Activated CD8-positive, alpha-beta T cell treated with anti-CD3 and anti-CD28 coated beads, Interleukin-2, amount 10 ng/mL, durations not matched to agents 7 days and 5 days (primary cell): ENCODE measurements at places on chromosomes 2 and 18. TPM values are rescaled to one million over a fixed set of nuclear protein-coding genes. Genes with fewer than 3 reads are reported as not detected.
A peak's percentile ranks its signal among the peaks of the same experiment; 100 is the strongest.

GRCh38 chr18:32258148-32258547 is 68.3 kb downstream of the MEP1B start:
- no peaks in the 10 kb centered on the region for H3K36me3 ChIP-seq
- DNase-seq, result no peak
- no peak overlapping the region for H3K27ac ChIP-seq
- no peak overlapping the region for H3K4me3 ChIP-seq
- H3K4me1 ChIP-seq, result no peaks in the 10 kb centered on the region
- peaks cover 11% of the 10 kb centered on the region for H3K27me3 ChIP-seq

Gene G6PC2
- not detected for total RNA-seq

Gene PSMA8
- total RNA-seq, result 1.2 TPM

DNA sequence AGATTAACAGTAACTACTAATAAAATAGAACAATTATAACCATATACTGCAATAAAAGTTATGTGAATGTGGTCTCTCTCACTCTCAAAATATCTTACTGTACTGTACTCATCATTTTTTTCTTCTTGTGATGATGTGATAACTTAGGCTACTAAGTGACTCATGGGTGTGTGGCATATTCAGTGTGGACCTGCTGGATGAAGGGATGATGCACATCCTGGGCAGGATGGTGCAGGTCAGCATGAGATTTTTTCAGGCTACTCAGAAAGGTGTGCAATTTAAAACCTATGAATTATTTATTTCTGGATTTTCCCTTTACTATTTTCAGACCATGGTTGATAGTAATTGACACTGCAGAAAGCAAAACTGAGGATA is 90.7 kb downstream of the NCKAP5 start:
- no peak overlapping the region for H3K27ac ChIP-seq
- H3K27me3 ChIP-seq, result no peaks in the 10 kb centered on the region
- H3K36me3 ChIP-seq, result no peaks in the 10 kb centered on the region
- H3K4me1 ChIP-seq, result no peaks in the 10 kb centered on the region

DNA sequence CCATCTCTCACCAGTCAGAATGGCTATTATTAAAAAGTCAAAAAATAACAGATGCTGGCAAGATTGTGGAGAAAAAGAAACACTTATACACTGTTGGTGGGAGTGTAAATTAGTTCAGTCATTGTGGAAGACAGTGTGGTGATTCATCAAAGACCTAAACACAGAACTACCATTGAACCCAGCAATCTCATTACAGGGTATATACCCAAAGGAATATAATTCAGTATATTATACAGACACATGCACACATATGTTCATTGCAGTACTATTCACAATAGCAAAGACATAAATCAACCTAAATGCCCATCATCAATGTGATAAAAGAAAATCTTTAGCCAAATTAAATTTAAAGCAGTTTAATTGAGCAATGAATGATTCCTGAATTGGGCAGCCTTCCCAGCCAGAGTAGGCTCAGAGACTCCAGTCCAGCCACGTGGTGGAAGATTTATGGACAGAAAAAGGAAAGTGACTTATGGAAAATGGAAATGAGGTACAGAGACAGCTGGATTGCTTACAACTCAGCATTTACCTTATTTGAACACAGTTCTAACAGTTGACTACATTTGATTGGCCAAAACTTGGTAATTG is 377.1 kb upstream of the SLC39A10 start:
- no peaks in the 10 kb centered on the region for H3K36me3 ChIP-seq
- H3K4me3 ChIP-seq, result no peak overlapping the region
- no peaks in the 10 kb centered on the region for H3K4me1 ChIP-seq

- no peak overlapping the region for H3K27ac ChIP-seq
- no peaks in the 10 kb centered on the region for H3K36me3 ChIP-seq
- no peak overlapping the region for H3K4me3 ChIP-seq
- no peaks in the 10 kb centered on the region for H3K4me1 ChIP-seq
Measured at GRCh38 chr2:165467921-165468320, 1.6 kb upstream of the CSRNP3 start.

DNA sequence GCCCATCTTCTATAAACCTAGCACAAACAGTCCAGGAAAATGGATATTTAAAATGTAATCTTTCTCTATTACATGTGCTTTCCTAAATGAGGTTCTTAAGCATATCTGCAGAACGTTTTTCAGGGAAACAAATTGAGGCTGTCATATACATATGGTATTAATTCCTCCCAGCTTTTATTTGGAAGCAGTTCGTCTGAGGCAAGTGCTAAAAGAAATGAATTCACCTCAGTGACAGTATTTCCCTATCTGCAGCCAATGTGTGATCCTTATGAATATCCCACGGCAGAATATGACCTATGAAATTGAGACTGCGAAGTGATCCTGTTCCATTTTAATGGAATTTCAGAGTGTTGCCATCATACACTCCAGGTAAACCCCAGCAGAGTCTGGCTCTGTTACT is 7.1 kb downstream of the MYOM1 start:
- DNase-seq, result no peak
- H3K27me3 ChIP-seq, result no peaks in the 10 kb centered on the region
- H3K27ac ChIP-seq, result no peak overlapping the region
- H3K4me1 ChIP-seq, result peaks cover 21% of the 10 kb centered on the region

DNA sequence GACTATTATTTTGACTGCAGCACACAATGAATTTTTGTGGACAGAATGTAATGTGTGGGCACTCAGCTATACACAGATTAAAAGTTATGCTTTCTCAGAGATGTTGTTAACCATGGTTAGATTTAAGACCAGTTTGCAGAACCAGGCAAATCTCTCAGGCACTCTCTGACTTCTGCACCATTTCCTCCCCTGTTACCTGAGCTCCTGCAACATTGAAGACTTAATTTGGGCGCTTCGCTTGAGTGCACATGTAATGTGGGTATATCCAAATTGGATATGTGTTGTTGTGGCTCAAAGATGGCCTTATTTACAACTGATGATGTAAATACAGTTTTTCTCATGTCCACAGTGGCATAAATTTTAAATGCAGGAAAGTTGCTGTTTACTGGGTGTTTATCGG is 469.4 kb downstream of the PTPRM start:
- no peaks in the 10 kb centered on the region for H3K4me1 ChIP-seq
- no peaks in the 10 kb centered on the region for H3K36me3 ChIP-seq
- H3K27ac ChIP-seq, result no peak overlapping the region
- DNase-seq, result no peak

DNA sequence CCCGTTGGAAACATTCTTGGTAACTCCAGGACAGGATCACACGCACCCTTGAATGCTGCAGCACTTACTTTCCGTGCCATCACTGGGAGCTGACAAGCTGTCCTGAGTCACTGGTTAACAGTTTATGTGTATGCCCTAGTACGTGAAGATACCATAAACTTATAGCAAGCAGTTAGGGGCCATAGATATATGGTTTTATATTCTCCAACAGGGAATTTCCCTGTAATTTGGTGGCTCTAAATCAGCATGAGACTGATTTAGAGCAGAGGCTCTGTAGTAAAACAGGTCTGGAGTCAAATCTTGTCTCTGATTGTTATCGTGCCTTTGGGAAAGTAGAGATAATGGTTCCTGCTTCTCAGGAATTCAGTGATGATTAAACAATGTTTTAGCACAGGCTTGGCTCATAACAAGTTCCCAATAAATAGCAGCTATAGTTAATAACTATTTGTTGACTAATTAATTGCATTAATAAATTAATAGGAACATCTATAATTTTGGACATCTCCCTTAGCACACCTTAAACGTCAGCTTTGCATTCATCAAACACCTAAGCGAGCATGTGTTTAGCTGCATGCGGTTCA is 215.2 kb downstream of the VAPA start:
- H3K4me1 ChIP-seq, result peaks cover 3% of the 10 kb centered on the region
- H3K27ac ChIP-seq, result no peak overlapping the region
- peaks cover 30% of the 10 kb centered on the region for H3K27me3 ChIP-seq
- no peak overlapping the region for H3K4me3 ChIP-seq

DNA sequence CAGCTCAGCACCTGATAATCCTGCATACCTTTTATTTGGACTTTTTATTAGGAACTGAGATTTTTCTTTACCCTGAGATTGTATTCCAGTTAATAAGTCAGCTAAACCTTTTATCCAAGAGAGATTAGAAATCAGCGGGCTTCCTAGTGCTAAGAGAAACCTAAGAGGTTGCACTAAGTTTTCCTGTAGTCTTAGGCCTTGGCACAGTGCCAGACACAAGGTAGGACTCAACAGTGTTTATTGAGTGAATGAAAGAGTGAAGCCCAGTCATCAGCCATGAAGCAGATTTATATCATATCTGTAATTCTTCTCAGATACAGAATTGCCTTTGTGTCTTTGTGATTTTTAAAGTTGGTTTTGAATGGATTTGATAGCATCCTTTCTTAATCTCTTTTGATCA is 13.6 kb downstream of the OTX1 start:
- no peak overlapping the region for H3K4me3 ChIP-seq
- DNase-seq, result no peak
- H3K27ac ChIP-seq, result no peak overlapping the region
- H3K27me3 ChIP-seq, result peaks cover 49% of the 10 kb centered on the region
- H3K36me3 ChIP-seq, result peaks cover 2% of the 10 kb centered on the region

- no peaks in the 10 kb centered on the region for H3K27me3 ChIP-seq
- no peak for DNase-seq
- H3K4me3 ChIP-seq, result no peak overlapping the region
- H3K4me1 ChIP-seq, result peaks cover 17% of the 10 kb centered on the region
- peaks cover 37% of the 10 kb centered on the region for H3K36me3 ChIP-seq
Measured at GRCh38 chr2:74953796-74954499, 4.5 kb upstream of the POLE4 start.

DNA sequence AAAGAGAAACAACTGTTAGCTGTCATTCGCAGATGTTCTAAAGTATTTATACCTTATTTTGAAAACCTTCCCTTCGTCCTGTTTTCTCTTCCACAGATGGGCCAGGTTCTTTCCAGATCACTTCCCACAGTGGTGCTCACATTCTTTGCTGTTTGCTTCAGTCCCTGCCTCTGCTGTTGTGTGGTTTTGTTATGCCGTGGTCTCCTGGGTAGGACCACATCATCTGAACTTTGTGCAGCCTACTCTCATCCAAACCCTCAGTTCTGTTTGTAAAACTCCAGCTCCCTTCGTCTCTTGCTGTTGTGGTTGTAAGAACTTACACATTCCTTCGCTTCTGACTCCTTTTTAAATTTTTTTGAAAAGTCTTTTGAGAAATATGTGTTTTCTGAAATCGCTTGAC is 38.1 kb downstream of the ZNF236 start:
- H3K4me1 ChIP-seq, result peaks cover 28% of the 10 kb centered on the region
- no peak for DNase-seq
- peaks cover 33% of the 10 kb centered on the region for H3K36me3 ChIP-seq

Gene SP140
- total RNA-seq, result 57.5 TPM

GRCh38 chr2:233098618-233099017 is 38.5 kb downstream of the INPP5D start:
- H3K4me1 ChIP-seq, result peaks cover 66% of the 10 kb centered on the region
- no peaks in the 10 kb centered on the region for H3K27me3 ChIP-seq
- H3K27ac ChIP-seq, result no peak overlapping the region
- H3K36me3 ChIP-seq, result peaks cover 67% of the 10 kb centered on the region
- H3K4me3 ChIP-seq, result no peak overlapping the region

Gene DUSP2
- 21.2 TPM for total RNA-seq

DNA sequence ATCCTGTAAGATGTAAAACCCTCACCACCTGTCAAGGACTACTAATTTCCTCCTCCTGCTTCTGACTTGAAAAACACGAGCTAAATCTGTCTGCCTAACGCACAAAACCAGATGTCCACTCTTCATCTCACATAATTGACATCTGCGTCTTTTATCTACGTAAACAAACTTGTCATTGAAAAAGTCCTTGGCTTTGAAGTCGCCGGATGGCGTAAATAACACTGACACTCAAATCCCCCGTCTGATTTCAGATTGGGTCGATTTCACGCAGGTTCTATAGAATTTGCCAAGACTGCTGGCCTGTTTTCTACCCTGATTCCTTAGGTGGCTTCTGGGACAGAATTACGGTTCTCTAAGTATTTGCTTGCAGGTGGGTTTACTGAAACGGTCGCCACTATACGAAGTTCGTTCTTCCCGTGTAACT is 539 bp upstream of the MOB4 start:
- no peaks in the 10 kb centered on the region for H3K27me3 ChIP-seq
- peaks cover 13% of the 10 kb centered on the region for H3K36me3 ChIP-seq
- peak overlapping the region; percentile 91 for H3K4me3 ChIP-seq
- DNase-seq, result no peak

DNA sequence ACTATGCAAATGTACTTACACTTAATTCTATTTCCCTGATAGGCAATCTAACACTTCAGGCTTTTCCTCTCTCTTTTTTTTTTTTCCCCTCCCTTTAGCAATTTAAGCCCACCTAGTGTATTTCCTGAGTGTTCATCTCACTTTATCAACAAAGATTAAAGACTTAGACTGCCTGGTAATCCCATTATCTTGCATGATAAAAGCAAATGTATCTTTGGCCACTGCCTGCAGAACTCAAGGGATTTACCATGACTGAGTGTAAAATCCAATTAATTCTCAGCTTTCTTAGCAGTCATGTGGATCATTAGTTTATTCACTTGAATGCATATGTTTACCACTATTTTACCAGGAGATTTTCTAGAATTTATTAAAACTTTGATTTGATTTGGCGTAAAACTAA is 1102.2 kb upstream of the GYPC start:
- no peak for DNase-seq
- H3K36me3 ChIP-seq, result no peaks in the 10 kb centered on the region
- no peak overlapping the region for H3K27ac ChIP-seq

Gene MBOAT2
- total RNA-seq, result 6.5 TPM
